ENCODE measurements at places on chromosomes 1 and 21. TPM values are rescaled to one million over a fixed set of nuclear protein-coding genes. Genes with fewer than 3 reads are reported as not detected.

EXTL1 gene
- total RNA-seq: 0.52 TPM

PPIAL4G gene
- not detected for total RNA-seq

DEPDC1 gene
- 36.0 TPM for total RNA-seq

IL24 gene
- 0.13 TPM for total RNA-seq

C1orf115 gene
- 5.2 TPM for total RNA-seq

ANGPTL3 gene
- total RNA-seq: not detected

SNX7 gene
- total RNA-seq: 42.8 TPM

PODN gene
- 0.39 TPM for total RNA-seq

LHX4 gene
- total RNA-seq: not detected

ABCG1 gene
- total RNA-seq: 3.7 TPM

TMPRSS2 gene
- total RNA-seq: not detected

SPRR2G gene
- not detected for total RNA-seq

KCND3 gene
- not detected for total RNA-seq

AADACL4 gene
- total RNA-seq: not detected

CSF3R gene
- under 0.01 TPM for total RNA-seq

MPZ gene
- total RNA-seq: 2.1 TPM

PSMG1 gene
- total RNA-seq: 16.1 TPM

MASP2 gene
- not detected for total RNA-seq

IL22RA1 gene
- total RNA-seq: not detected

CR1 gene
- total RNA-seq: not detected

DNAJC16 gene
- total RNA-seq: 20.2 TPM

LRRC71 gene
- not detected for total RNA-seq

NTRK1 gene
- 0.56 TPM for total RNA-seq

F11R gene
- total RNA-seq: 19.7 TPM

AJAP1 gene
- total RNA-seq: 0.24 TPM

ALX3 gene
- total RNA-seq: not detected

OR1C1 gene
- not detected for total RNA-seq

HCRTR1 gene
- total RNA-seq: not detected

STX12 gene
- total RNA-seq: 37.2 TPM

S100A2 gene
- total RNA-seq: 8.0 TPM

TEX38 gene
- total RNA-seq: not detected

UBL4B gene
- not detected for total RNA-seq

CD1D gene
- total RNA-seq: 17.6 TPM

COL8A2 gene
- total RNA-seq: 0.24 TPM

FAF1 gene
- total RNA-seq: 37.1 TPM

KRTAP12-2 gene
- not detected for total RNA-seq

ZCCHC17 gene
- 44.0 TPM for total RNA-seq

B3GALNT2 gene
- 16.5 TPM for total RNA-seq

RGS4 gene
- 14.4 TPM for total RNA-seq

NOTCH2NLA gene
- 9.7 TPM for total RNA-seq

RBP7 gene
- not detected for total RNA-seq

CD48 gene
- total RNA-seq: not detected

PDC gene
- not detected for total RNA-seq

NPHS2 gene
- total RNA-seq: not detected

INSRR gene
- total RNA-seq: not detected

MPL gene
- total RNA-seq: not detected

PDZK1IP1 gene
- not detected for total RNA-seq

PDZK1 gene
- total RNA-seq: 0.72 TPM

CCDC30 gene
- 0.13 TPM for total RNA-seq

RNF186 gene
- total RNA-seq: not detected

DMRTA2 gene
- under 0.01 TPM for total RNA-seq

RORC gene
- not detected for total RNA-seq

UBASH3A gene
- not detected for total RNA-seq

AGBL4 gene
- total RNA-seq: not detected
